ENCODE measurements at places on chromosomes 3 and 15. TPM values are rescaled to one million over a fixed set of nuclear protein-coding genes. Genes with fewer than 3 reads are reported as not detected.
A peak's percentile ranks its signal among the peaks of the same experiment; 100 is the strongest.

MOBP gene
- total RNA-seq, result 0.13 TPM

- peak; percentile 34 for ATAC-seq
Measured at GRCh38 chr15:91853948-91854638, 585 bp downstream of the SLCO3A1 start.

ATP13A4 gene
- 0.92 TPM for total RNA-seq

GRCh38 chr3:58041182-58041825, 33.1 kb downstream of the FLNB start:
- no peak for ATAC-seq

SLC9C1 gene
- not detected for total RNA-seq

GRCh38 chr3:57982561-57983243, 25.5 kb upstream of the FLNB start:
- no peak for ATAC-seq

All from motor neuron (in vitro differentiated cells).